ENCODE measurements at places on chromosomes 16 and 17.

DNA sequence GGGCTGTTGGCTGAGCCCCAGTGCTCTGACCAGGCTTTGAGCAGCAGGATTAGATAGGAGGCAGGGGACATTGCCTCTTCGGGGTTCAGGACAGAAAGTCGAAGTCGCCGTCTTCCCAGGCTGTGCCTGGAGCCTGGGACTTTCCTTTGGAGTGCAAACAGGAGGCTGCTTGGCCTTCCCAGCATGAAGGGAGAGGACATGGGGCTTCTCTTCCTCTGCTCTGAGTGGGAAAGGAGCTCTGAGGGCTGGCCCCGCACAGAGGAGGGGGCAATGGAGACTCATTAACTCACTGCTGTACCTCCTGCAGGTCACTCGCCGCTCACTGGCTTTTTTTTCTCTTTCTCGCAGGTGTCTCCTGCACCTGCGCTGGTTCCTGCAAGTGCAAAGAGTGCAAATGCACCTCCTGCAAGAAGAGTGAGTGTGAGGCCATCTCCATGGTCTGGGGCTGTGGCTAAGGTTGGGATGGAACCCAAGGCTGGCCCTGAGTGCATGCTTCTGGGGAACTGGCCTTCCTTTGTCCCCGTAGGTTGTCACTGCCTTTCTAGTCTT, 642 bp downstream of the MT1F start:
- no peak for DNase-seq

DNA sequence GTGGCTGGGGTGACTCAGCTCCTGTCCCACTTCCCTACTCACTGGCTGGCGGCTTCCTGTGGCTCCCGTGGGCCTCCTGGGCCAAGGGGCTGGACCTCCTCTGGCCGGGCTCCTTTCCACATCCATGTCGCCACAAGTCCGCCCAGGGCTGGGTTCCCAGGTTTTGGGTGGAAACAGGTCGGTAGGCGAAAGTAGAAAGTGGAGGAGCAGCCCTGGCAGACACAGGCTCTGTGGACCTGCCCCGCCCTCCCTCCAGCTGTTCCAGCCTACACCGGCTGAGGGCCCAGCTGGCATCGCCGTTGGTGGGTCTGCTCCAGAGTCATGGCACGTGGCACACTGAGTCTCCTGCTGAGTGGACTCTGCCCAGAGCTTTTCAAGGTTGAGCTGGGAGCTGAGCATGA, 28.7 kb downstream of the GSE1 start:
- no peak for DNase-seq

- no peak for DNase-seq
Observed at GRCh38 chr16:1645914-1646525, 32.1 kb upstream of the JPT2 start.

DNA sequence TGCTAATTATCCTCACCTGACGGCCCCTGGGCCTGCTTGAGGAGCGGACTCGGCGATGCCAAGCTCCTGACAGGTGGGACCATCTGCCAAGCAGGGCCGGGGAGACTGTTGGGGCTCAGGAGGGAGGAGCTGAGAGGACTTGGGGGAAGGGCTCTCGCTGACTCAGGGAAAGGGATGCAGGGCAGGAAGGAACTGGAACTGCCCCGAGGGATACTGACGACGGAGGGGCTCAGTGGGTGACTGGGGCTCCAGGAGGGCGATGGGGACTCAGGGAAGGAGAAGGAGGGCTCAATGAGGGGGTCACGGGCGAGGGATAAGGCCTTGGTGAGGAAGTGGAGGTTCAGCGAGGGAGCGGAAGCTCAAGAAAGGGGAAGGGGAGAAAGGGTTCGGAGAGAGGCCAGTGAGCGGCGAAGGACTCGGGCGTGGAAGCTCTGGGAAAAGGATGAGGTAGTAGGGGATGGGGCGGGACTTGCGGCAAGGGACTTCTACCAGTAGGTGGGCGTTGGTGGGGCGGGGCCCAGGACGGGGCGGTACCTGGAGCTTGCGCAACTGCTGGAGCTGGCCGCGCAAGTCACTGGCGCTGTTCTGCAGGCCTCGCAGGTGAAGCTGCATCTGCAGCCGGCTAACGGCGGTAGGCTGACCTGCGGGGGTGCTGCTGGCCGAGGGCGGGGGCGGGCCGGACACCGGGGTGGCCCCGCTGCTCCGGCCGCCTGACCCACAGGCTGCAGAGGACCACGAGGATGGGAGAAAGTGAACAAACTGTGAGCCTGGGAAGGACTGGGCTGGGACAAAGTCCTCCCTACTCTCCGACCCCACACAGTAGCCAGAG, 46.5 kb downstream of the SRCIN1 start:
- DNase-seq = peak; percentile 29

DNA sequence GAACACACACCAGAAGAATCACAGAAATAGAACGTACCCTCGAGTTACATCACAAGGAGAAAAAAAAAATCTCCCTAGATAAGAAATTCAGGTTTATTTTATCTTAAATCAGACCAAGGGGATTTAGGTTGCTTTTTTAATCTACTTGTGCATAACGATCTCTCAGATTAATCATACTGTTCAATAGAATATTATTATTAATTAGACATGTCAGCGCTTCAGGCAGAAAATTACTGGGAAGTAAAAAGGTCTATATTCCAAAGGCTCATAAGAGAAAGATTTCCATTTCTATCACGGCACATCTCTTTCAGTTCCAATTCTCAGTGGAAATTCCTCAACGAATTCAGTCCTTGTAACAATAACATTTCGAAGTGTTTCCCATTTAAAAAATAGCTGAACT, 77.7 kb upstream of the PSMD7 start:
- no peak for DNase-seq

GRCh38 chr17:57505841-57506773, 239.0 kb downstream of the CCDC182 start:
- DNase-seq = no peak

GRCh38 chr17:4530799-4531730, 24.1 kb downstream of the MYBBP1A start:
- DNase-seq = no peak

DNA sequence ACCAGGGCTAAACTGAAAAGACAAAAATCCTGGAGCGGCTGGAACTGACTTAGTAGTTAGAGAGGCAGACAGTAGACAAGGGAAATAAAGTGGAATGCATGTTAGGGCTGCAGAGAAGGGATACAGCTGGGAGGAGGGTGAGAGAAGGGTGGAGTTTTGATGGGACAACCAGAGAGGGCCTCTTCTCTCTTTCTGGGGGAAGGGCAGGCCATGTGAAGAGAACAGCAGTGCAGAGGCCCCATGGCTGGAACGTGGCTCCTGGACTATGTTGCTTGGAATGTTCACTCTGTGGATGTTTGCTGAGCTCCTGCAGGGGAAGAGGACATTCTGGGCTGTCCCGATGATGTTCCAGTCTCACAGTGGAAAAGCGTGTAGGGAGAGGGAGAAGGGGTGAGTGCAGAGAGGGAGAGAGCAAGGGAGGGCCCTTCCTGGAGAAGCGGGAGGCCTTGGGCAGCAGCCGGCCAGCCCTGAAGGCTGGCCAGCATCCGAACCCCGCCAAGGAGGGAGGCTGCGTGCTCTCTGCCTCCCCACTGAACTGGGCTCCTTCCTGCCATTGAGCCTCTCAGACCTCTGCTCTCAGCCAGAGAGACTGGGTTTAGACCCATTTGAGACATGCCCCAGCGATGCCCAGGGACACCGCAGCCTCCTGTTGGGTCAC, 33.1 kb upstream of the GSE1 start:
- no peak for DNase-seq

- no peak for DNase-seq
Observed at GRCh38 chr16:46700048-46700447, 10.6 kb downstream of the ORC6 start.

DNA sequence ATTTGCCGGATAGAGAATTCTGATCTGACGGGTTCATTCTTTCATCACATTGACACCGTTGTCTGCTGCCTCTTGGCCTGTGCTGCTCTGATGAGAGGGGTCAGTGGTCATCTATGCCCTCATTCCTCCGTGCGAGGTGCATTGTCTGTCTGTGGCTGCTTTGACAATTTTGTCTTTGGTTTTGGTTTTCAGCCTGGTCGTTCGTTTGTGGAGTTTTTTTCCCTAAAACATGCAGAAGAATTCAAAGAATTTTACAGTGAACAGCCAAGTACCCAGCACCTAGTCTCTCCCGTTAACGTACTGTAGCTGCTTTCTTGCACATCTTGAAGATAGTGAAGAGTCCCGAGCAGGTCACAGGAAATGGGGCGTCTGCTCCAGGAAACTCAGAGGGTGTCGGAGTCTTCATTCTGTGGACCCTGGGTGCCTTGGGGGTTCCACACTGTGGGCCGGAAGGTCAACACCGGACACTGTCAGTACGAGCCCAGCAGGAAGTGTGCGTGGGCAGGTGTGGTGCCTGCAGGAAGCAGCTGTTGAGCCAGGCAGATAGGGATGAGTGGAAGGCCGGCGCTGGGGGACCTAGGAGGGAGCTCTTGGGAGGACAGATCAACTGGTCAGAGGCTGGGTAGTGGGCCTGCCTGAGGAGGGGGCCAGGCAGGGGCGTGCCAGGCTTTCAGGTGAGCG, 28.2 kb downstream of the CRAMP1 start:
- DNase-seq = no peak

DNA sequence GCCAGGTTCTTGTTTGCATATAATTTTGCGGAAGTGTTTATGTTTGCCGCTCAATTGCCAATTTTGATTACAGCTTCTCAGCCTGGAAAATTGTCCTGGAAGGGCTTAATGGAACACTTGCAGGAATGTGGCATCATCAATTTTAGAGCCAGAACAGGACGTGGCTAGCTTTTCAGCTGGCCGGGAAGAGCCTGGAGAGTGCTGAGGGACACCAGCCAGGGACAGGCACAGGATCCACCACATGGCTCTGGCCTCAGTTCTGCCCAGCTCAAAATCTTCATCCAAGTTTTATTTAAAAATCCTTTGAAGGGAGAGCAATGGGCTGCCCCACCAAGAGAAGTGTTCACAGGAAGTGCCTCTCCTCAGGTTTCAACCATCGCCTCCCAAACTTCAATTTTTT, 287.2 kb upstream of the HSBP1 start:
- no peak for DNase-seq

Measured in kidney epithelial cell (primary cell).